Stimulated activated CD8-positive, alpha-beta memory T cell treated with anti-CD3 and anti-CD28 coated beads, Interleukin-4, amount 100 ng/mL, for 1 hour (primary cell): ENCODE measurements at places on chromosomes 4 and X.

DNA sequence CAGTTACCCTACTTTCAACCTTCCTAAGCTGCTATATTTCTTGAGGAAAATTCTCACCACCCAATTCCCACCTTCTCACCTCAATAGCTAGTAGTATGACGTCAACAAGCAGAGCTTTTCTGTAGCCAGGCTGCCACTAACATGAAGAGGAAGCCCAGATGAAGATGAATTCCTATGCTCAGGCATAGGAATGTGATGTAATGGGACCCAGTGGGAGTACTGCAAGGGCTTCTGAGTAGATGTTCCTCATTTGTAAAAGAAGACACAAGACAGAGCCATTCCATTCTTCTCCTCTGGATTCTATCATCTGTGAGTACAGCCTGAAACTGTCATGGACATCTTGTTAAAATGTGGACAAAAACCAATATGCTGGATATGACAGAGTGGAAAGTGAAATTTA is 81.6 kb upstream of the KLF3 start:
- no peak for DNase-seq

DNA sequence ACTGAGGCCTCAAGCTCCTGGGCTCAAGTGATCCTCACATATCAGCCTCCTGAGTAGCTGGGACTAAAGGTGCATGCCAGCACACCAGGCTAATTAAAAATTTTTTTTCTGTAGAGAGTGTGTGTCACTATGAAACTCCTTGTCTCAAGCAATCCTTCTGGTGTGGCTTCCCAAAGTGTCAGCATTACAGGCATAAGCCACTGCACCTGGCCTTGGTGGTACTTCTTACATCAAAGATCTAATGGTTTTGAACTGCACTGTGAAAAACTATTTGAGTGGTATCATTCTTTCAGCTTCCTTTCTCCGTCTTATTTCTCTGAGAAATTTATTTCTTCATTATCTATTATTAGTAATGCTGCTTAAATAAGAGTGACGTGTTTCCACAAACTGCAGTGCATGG is 98.5 kb downstream of the UNC5C start:
- no peak for DNase-seq

- no peak for DNase-seq
Measured at GRCh38 chr4:186700746-186701145, 22.9 kb downstream of the FAT1 start.

- DNase-seq, result no peak
Measured at GRCh38 chr4:137659431-137659830, 127.1 kb upstream of the PCDH18 start.

- DNase-seq, result no peak
Measured at GRCh38 chr4:80161413-80162058, 35.8 kb upstream of the PRDM8 start.

- DNase-seq, result no peak
Measured at GRCh38 chr4:2357821-2358745, 60.4 kb downstream of the ZFYVE28 start.

DNA sequence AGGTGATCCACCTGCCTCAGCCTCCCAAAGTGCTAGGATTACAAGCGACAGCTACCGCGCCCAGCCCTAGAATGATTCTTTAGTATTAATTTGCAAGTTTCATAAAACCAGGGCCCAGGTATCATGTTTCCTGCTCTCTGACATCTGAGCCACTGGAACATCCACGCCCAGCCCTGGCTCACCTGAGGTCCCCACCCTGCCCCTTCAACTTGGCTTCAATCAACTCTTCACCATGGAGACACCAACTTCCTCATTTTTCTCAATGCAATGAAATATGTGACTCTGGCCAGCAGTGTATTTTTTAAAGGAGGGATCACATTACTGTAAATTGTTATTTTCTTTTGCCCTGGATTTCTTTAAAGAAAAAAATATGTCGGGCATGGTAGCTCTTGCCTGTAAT is 3.9 kb downstream of the PRSS12 start:
- no peak for DNase-seq

DNA sequence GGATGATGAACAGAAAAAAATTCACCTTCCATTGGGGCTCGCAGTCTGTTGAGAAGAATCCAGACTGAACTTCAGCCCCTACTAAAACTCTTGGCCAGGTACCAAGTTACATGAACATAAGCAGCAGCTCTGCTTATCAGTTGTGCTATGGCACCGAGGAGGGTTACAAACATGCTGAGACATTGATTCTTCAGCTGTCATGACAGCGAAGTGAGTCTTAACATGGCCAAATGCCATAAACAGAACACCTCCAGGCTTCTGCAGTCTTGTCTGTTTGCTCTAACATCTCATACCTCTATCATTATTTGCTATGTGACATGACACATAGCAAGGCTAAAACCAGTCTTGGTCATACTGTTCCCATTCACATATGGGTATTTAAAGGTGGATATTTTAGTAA is 521.5 kb downstream of the GRID2 start:
- DNase-seq, result no peak

DNA sequence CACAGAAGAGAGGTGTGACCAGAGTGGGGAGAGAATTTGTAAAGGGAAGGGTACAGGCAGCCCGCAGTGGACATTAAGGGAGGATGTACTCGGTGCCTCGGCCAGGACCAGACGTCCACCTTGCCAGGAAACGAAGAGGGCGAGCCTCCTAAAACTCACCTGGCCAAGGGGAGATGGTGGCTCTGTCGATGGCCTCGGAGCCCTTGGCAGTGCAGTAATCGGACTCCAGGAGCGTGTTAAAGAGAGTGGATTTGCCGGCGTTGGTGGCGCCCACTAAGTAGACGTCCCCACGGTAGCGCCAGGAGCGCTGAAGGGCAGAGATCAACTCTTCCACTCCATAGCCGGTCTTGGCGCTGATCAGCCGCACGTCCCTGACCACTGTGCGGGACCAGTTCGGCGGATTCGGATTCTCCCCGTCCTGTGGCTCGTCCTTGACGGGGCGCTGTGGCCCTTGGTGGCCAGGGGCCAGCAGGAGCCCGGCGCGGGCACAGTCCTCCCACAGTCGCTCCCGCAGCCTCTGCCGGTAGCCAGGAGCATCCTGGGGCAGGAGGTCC is 1.0 kb downstream of the NOA1 start:
- no peak for DNase-seq

DNA sequence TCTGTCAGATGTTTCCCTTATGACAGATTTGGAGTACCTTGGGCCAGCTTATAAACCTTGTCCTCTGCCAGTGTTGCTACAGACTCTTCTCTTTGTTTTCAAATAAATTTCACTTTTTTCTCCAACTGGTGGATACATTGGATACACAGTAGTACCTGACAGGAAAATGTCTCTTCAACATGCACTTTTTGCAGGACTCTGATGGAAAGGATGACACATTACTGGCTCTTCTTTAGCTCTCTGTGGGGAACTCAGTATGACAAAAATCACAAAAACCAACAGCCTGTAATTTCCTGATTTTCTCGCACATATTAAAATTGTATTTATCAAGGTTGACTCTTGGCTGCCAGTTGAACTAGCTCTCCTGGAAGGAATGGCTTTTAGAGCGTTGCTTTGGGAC is 61.3 kb upstream of the GIMD1 start:
- DNase-seq, result no peak

GRCh38 chrX:119853444-119853843 is 681 bp upstream of the UPF3B start:
- no peak for DNase-seq

DNA sequence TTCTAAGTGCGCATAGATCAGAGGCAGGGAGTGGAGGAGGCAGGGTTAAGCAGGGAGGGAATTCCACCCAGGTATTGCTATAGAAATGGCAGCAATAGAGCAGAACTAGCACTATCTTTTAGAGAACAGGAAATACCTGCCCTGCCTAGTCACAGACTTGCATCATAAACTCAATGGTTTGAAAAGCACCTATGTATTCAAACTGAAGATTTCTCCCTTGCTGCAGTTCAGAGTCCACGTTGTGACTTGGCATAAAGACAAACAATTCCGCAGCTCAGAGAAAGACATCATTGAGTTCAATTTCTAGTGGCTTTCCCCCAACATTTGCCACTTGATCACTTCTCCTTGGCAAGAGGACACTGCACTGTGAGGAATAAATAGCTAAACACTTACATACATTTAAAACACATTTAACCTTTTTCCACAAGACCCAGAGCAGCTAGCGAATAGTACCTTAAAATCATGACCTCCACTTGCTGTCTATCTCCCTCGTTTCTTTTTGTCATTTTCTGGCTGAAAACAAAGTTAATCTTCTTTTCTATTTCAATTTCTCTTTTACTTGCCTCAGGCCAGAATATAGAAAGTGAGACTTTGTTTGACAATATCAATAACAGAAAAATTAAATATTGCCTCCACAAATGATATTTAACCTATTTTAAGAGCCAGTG is 42.4 kb downstream of the SLC7A11 start:
- DNase-seq, result no peak

DNA sequence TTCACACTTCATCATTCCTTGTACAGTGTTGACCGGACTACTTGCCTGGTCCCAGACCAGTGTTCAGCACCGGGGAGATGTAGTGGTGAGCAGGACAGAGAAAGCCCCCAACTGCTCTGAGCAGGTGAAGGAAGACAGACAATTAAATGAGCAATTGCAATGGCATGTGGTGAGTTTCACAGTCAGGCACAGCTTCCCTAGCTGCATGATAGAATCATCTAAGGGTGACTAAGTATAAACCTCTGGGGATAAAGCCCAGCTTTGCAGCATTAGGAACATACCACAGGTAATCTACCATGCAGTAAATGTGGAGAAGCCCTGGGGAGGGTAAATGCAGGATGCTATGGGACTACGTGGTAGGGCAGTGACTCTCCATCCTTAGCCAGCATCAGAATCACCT is 47.8 kb downstream of the TMA16 start:
- DNase-seq, result no peak

GRCh38 chr4:79467246-79467932 is 59.4 kb upstream of the GK2 start:
- DNase-seq, result no peak

DNA sequence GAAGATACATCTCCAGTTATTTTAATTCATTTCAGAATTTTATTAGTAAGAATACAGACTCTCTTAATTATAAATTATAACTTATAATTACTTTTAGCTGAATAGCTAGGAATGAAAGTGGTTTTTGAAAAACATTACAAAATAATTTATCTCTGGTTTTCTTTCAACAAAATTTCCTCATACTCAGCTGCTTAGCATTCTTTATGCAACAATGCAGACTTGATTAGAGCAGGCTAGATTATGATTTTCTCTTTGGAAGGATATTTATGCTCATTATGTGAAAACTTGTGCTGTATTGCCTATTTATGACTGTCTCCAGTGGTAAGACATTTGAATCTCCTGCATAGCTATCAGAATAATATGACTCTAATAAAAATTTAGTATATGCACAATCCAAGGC is 2023.7 kb downstream of the C4orf33 start:
- DNase-seq, result no peak

DNA sequence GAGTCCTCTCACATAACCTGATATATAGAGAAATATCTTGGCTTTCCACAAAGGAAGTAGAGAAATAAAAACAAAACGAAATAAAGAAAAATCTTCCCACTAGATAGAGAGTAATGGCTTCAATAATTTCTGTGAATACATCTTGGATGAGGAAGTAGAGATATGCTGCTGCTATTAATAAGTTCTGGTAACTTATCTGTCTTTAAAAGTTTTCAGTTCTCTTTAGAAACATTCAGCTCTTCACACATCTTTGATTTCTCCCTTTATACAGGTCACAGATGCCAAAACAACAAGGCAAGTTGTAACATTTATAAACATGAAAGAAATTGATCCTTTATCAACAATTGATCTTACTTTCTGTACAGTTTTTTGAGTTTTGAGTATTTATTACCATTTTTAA is 615.8 kb downstream of the TRAM1L1 start:
- DNase-seq, result no peak

- DNase-seq, result no peak
Measured at GRCh38 chr4:42412251-42412650, 15.0 kb downstream of the SHISA3 start.

- DNase-seq, result no peak
Measured at GRCh38 chr4:111475001-111475400, 670.3 kb upstream of the FAM241A start.

GRCh38 chr4:8269535-8270417 is at the start of gene HTRA3:
HTRA3 (plus strand) TSS chr4:8269754; CDS start chr4:8269969, 215 bp downstream.
- no peak for DNase-seq

- no peak for DNase-seq
Measured at GRCh38 chrX:10554612-10555270, 65.6 kb downstream of the MID1 start.

GRCh38 chr4:57168982-57169381 is 58.8 kb upstream of the IGFBP7 start:
- DNase-seq, result no peak

- no peak for DNase-seq
Measured at GRCh38 chr4:39367166-39367565, 1.0 kb upstream of the RFC1 start.

GRCh38 chrX:108199041-108199440 is 107.5 kb downstream of the ATG4A start:
- no peak for DNase-seq

DNA sequence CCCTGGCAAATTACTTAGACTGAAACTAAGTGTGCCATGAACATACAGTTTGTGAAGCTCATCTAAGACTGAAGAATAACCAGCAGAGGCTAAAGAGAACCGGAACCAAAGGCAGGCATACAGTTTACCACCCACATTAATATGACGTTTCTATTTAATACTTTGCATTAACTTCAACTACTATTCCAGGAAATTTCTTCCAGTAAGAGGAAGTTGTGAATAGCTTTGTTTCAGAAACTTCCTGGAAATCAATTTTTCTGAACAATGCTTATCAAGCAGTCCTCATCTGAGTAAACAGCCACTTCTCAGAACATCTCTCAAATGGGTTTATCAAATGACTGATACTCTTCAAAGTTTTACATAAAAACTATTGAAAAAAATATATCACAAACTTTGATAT is 252.7 kb downstream of the OPHN1 start:
- DNase-seq, result no peak

GRCh38 chr4:105934386-105934785 is 39.1 kb downstream of the NPNT start:
- no peak for DNase-seq

DNA sequence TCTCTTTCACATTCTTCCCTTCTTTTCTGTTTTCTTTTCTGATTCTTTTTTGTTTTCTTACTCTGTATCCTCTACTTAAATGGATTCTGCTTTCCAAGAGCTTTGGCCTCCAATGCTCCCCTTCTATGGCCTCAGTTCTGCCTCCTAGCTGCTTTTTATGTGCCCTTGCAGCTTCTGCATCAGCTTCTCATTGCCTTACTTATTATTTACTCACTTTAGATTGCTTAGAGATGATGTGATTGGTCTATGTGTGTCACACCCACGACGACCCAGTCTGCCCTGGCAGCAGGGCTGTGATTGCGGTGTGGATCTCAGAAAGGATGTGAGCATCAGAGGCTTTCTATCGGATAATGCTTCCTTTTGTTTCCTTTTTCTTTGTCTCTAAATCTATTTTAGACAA is 71.8 kb upstream of the SMARCA5 start:
- DNase-seq, result no peak

GRCh38 chr4:38385093-38386004 is 278.6 kb upstream of the KLF3 start:
- no peak for DNase-seq

- no peak for DNase-seq
Measured at GRCh38 chrX:35040871-35041270, 98.3 kb downstream of the FAM47B start.
